CD4-positive, alpha-beta T cell (primary cell): ENCODE measurements at places on chromosomes 3 and 15. TPM values are rescaled to one million over a fixed set of nuclear protein-coding genes. Genes with fewer than 3 reads are reported as not detected.

Gene IL16
- 168 TPM for total RNA-seq

Gene ROPN1
- total RNA-seq, result not detected

Gene PRR20G
- total RNA-seq, result not detected

Gene WDR49
- total RNA-seq, result 0.42 TPM

Gene ENTPD3
- total RNA-seq, result not detected

Gene SH2D7
- not detected for total RNA-seq

Gene GOLGA8T
- total RNA-seq, result not detected

Gene CYP1A2
- total RNA-seq, result not detected

DNA sequence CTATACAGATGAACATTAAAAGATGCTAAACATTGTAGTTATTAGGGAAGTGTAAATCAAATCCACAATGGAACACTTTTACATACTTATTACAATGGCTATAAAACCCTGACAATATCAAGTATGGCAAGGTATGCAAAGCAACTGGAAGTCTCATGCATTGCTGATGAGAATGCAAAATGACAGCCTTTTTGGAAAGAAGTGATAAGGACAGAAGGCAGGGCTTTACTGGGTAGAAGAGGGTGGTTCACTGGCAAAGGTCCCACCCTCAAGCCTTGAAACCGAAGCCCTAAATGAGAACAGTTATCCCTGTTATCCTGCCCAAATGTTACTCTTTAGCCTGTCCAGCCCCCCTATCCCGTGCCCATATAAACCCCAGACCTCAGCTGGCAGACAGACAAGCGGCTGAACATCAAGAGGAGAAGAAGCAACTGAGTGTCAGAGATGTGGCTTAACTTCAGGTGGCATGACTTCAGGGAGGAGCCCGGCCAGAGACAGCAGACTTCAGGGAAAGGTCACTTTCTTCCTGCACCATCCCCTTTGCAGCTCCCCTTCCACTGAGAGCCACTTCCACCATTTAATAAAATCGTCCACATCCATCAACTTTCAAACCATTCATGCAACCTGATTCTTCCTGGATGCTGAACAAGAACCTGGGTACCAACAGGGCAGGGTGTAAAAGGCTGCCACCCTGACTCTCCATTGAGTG is 732 bp upstream of the GCSAM start:
- DNase-seq, result no peak

GRCh38 chr3:81910244-81910852 is 148.9 kb upstream of the GBE1 start:
- peak; percentile 36 for DNase-seq

GRCh38 chr3:60630953-60631352 is 620.3 kb downstream of the FHIT start:
- DNase-seq, result no peak

GRCh38 chr3:61574854-61575253 is 13.5 kb downstream of the PTPRG start:
- DNase-seq, result no peak

DNA sequence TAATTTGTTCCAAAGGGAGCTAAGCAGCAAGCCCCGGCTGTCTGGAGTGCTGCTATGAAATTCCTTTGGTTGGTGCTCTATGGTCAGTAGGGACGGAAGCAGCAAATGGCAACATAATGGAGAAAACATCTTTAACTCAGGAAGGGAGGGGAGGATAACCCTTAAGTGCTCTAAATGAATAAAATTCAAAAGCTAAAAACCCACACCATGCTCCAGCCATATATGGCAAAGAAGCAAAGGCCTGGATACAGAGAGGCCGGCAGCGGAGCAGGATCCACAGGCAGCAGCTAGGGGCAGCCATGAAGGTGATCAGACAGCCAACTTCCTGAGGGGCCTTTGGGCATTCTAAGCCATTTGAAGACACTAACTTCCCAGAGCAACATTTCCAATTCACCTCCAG is 38.9 kb downstream of the IL17RD start:
- no peak for DNase-seq

- DNase-seq, result peak; percentile 20
Measured at GRCh38 chr3:10505050-10505790, at the start of gene ATP2B2. ATP2B2 (minus strand) TSS chr3:10505586; CDS start chr3:10449543, 56,043 bp downstream.

DNA sequence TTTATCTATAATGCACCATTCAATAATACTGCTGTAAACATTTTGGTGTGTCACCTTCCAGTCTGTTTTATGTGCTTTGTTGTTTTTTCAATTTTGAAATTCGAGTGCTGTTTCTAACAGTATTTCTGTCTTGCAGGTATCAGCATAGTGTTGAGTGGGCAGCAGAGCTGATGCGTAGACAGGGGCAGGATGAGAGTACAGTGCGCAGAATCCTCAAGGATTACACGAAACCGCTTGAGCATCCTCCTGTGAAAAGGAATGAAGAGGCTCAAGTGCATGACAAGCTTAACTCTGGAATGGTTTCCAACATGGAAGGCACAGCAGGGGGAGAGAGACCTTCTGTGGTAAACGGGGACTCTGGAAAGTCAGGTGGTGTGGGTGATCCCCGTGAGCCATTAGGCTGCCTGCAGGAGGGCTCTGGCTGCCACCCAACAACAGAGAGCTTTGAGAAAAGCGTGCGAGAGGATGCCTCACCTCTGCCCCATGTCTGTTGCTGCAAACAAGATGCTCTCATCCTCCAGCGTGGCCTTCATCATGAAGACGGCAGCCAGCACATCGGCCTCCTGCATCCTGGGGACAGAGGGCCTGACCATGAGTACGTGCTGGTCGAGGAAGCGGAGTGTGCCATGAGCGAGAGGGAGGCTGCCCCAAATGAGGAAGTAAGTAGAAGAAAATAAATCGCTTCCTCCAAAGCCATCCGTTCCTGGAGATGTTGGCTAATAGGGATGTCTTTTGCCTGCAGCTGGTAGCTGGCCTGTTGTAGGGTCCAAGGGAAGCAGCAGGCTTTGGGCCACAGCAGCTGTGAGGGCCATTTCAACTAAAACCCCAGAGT is 19.1 kb downstream of the TSEN2 start:
- DNase-seq, result no peak

GRCh38 chr3:183540501-183541234 is 14.8 kb downstream of the KLHL6 start:
- peak; percentile 32 for DNase-seq

GRCh38 chr3:134885877-134886621 is 91.0 kb downstream of the EPHB1 start:
- DNase-seq, result no peak

DNA sequence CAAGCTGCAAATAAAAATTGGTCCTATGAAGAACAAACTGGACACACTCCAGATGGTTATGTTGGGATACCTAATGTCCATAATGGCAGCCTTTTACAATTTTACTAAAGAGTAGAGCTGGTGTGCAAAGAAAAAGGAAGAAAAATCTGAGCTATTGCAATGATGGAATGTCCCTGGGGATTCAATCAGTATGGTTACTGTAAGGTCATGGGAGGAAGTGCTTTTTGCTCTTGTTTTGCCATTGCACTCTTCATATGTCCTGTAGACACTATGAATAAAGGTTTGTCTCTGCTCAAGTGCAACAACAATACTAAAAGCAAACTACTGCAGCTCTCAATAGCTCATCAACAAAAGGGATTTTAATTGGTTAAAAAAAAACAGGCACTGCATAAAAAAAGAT is 5.4 kb downstream of the PFN2 start:
- no peak for DNase-seq

DNA sequence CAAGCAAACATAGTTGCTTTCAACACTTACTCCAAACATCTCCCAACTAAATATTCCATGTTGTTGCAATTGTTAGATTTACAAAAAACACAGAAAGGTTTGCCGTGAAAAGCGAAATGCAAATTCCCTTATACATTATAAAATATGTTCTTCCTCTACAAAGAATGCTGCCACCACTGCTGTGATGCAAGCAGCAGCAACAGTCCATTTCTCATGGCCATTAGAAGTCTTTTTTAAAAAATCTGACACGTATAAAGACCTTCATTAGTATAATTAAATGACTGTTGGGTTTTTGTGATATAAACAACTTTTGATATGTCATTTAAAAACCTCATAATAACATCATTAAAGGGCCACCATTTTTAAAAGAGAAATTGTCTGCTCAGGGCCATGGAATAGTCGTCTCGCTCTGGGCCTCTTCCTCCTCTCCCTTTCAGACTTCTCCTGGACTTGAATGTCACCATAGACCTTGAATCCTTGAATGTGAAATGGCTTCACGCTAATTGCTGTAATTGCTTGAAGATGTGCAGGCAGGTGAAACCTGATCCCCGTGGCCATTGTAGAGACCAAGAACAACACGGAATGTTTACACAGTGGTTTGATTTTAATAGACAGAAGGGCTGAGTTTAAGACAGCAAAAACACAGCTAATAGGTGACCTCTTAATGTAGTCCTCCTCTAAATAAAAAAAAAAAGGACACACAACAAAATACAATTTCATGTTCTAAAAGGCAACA is 450.4 kb downstream of the FOXP1 start:
- DNase-seq, result no peak

- no peak for DNase-seq
Measured at GRCh38 chr3:170226426-170226960, 4.3 kb downstream of the PRKCI start.
